ENCODE measurements at places on chromosomes 6 and 20. TPM values are rescaled to one million over a fixed set of nuclear protein-coding genes. Genes with fewer than 3 reads are reported as not detected.
A peak's percentile ranks its signal among the peaks of the same experiment; 100 is the strongest.

TGM2 gene
- not detected for total RNA-seq

ARMH2 gene
- 0.40 TPM for total RNA-seq

ADGRF5 gene
- not detected for total RNA-seq

COX4I2 gene
- not detected for total RNA-seq

PRICKLE4 gene
- total RNA-seq = not detected

C6orf132 gene
- total RNA-seq = 0.18 TPM

BACH2 gene
- 66.9 TPM for total RNA-seq

FAM83D gene
- 12.6 TPM for total RNA-seq

RSPO3 gene
- total RNA-seq = not detected

BPIFB2 gene
- not detected for total RNA-seq

GRCh38 chr6:117072781-117073180 lies 192.6 kb upstream of the VGLL2 start:
- DNase-seq = no peak

- no peak for DNase-seq
Measured at GRCh38 chr6:12560315-12560714, 156.3 kb upstream of the PHACTR1 start.

- no peak for DNase-seq
Measured at GRCh38 chr6:91761621-91762020, 1174.7 kb upstream of the MAP3K7 start.

- peak; percentile 81 for DNase-seq
Measured at GRCh38 chr6:32154514-32155161, 697 bp downstream of the PPT2 start.

GRCh38 chr20:23624324-23624691 lies 13.4 kb downstream of the CST3 start:
- DNase-seq = no peak

- DNase-seq = peak; percentile 8
Measured at GRCh38 chr20:53070706-53071392, 98.7 kb downstream of the TSHZ2 start.

DNA sequence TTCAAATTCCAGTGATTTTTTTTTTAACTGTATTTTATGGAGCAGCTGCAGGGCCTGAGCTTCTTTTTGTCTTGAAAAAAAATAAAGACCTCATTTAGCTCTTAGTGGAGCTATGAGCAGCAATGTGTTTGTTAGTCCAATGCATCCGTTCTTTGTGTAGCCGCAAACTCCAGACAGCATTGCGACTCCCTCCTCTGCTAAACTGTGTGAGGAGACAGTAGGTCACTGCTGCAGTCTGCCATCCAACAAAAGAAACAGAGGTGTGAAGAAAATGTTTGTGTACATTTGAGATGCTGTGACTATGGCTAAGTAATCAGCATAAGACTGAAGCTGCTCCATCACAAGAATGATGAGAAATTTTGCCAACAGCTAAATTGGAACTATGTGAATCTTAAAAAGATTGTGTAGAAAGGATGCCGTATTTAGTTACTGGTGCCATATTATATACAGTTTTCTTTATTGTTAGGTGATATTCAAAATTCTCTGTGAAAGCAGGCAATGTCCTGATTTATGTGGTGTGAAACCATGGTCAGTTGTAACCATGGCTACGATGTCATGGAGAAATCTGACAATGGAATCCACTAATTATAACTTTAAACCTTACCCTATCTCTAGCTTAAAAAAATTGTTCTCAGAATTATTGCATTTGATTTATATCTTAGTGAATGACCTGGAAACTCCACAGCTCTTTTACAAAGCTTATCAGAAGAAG lies 428.8 kb upstream of the EPHA7 start:
- no peak for DNase-seq

GRCh38 chr6:40930555-40930954 lies 108.5 kb downstream of the UNC5CL start:
- peak; percentile 16 for DNase-seq

DNA sequence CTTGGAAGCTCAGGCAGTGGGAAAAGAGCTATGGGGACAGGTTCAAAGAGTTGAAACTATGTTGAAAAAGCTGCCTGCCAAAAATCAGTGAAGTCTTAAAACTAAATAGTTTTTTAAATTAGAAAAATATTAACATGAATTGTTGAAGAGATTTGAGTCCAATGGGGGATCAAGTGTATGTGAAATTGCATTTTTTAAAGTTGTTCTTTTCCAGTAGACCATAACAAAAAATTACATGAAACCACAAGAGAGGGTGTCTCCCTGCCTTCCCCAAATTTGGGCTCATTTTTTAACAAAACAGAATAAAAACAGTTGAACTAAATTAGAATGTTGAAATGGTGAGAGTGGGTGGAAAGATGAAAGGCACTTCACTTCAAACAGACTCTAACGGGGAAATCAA lies 31.5 kb upstream of the COL10A1 start:
- DNase-seq = no peak

DNA sequence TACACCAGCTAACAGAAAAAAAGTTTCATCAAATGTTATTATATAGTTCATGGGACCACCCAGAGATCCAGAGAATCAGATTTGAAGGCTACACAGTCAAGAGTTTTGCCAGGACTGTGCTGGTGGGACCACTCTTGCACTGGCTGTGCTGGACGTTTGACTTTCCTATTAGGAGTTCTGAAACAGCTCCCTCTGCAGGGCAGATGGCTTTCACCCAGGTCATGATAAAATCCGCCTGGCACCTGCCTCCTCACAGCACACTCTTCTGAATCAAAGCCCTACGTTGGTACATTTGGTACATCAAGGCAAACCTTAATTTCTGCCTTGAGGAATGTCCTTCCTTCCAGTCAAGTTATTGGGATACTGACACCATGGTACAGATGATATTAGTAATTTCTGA lies 302.1 kb downstream of the ZNF217 start:
- peak; percentile 15 for DNase-seq

- DNase-seq = peak; percentile 35
Measured at GRCh38 chr20:41734506-41734945, 116.3 kb upstream of the CHD6 start.

- no peak for DNase-seq
Measured at GRCh38 chr20:21510414-21511384, 3.2 kb downstream of the NKX2-2 start.

DNA sequence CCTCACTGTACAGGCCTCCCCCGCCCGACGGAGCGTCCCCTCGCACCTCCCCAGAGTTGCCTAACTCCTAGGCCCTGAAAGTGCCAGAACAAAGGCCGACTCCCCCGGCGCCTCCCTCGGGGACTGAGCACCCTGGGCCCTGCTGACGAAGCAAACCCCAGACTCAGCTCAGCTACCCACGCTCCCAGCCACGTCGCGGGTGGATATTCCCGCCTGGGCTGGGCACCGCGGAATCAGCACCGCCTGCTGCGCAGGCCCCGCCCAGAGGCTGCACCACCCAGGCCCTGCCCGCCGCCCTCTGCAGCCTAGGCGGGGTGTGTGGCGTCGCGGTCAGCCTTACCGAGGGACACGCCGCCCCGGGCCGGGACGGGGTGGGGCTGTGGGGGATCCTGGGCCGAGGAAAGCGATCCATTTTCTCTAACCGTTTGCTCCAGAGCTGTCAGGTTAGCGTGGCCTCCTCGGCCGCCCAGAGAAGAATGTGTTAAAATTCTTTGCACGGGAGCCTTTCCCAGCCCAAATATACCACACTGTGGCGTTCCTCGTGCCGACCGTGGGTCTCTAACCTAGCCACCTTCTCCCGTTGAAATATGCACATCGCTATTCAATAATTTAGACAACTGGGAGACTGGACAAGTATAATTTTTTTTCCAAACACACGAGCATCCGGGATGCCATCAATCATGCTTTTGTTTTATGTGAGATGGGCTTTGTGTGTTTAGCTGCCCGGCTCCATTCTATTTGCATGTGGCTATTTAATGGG lies 31.4 kb downstream of the TFAP2A start:
- DNase-seq = no peak

DNA sequence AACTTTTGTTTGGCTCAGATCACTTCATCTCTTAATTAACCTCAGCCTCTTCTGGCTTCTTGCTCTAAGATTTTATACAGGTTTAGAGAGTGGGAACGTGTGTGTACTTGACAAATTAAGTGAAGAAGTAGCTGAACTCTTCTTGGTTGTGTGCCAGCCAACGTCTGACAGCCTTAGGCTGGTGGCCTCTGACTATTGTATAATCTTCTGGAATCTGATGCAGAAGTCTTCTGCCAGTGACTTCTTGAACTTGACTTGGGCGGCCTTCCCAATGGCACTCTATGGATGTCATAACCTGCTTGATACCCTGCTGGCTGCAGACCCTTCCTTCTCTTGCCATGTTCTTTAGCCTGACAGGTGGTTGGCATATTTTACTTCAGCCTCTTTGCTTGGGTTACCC lies 660.5 kb downstream of the DOK5 start:
- DNase-seq = no peak

GRCh38 chr20:57417051-57417689 lies 26.0 kb downstream of the RBM38 start:
- no peak for DNase-seq

- DNase-seq = peak; percentile 93
Measured at GRCh38 chr6:155171109-155171746, 92.6 kb upstream of the CLDN20 start.

- peak; percentile 76 for DNase-seq
Measured at GRCh38 chr6:2157441-2158127, 87.8 kb downstream of the GMDS start.

DNA sequence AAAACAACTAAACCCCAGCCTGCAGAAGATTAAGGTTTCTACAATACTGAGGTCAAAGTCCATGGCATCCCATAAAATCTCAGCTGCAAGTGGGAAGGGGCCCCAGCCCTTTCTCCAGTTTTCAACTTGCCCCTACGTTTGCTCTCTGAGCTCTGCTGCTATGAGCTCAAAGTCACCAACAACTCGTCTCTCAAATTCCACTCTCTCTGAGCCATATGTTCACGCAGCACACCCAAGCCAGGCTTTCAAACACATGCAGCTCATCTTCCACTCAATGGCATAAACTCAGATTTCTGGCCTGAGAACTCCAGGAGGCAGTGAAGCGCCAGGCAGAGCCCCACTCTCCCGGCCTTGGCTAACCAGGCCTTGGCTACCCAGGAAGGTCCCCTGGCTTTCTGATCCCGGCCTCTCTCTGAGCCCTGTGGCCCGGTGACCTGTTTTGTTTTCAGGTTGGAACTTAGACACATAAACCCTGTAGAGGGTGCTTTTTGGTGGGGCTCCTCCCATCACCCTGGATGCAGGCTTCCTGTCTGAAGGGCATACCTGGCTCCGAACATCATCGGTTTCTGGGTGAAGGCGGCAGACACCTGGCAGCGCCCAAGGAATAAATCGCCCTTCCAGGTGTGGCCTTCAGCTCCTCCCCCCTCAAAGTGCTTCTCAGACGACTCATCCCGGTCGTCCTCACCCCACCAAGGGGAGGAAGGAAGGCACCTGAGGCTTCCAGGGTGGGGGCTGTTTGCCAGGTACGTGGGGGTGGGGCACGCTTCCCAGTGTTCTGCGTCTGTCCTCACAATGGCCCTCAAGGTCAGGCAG lies 12.4 kb downstream of the SLC22A23 start:
- no peak for DNase-seq

GRCh38 chr6:166747644-166748595 lies 120.9 kb upstream of the RPS6KA2 start:
- no peak for DNase-seq

- no peak for DNase-seq
Measured at GRCh38 chr6:32906539-32906938, 34.3 kb downstream of the HLA-DMB start.

- no peak for DNase-seq
Measured at GRCh38 chr6:44039839-44040350, 87.4 kb downstream of the MRPL14 start.

DNA sequence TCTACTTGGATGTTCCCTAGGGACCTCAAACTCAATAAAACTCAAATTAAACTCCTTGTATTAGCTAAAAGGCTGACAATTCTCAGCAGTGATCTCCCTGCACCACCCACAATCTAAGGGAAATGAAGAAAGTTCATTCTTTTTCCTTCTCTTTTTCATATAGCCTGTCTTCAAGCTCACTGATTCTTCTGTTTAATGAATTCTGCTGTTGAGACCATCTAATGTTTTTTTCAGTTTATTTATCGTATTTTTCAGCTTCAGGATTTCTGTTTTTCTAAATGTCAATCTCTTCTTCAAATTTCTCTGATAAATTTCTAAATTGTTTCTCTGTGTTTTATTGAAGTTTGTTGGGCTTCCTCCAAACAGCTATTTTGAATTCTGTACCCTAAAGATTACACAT lies 19.8 kb downstream of the CRISP2 start:
- DNase-seq = no peak

- no peak for DNase-seq
Measured at GRCh38 chr20:24694157-24694726, 224.8 kb downstream of the SYNDIG1 start.

- no peak for DNase-seq
Measured at GRCh38 chr6:63426844-63427243, 107.1 kb upstream of the LGSN start.

DNA sequence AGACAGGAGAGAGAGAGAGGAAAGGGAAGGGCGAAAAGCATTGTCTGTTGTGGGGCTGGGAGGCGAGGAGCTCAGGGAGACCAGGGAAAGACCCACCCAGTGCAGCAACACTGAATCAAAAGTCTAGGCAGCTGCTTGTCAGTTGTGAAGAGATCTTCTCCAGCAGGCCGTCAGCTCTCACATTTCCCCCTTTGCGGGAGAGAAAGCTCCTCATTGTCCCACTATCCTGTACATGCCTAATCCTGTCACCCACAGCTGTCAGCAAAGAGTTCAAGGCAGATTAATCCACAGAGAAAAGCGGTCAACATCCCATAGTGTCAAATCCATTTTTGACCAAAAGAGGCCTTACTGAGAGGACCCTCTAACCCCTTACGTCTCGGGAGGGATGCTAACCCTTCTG lies 27.3 kb downstream of the RNF182 start:
- DNase-seq = no peak

- DNase-seq = no peak
Measured at GRCh38 chr20:64242797-64243475, 12.6 kb upstream of the PCMTD2 start.

DNA sequence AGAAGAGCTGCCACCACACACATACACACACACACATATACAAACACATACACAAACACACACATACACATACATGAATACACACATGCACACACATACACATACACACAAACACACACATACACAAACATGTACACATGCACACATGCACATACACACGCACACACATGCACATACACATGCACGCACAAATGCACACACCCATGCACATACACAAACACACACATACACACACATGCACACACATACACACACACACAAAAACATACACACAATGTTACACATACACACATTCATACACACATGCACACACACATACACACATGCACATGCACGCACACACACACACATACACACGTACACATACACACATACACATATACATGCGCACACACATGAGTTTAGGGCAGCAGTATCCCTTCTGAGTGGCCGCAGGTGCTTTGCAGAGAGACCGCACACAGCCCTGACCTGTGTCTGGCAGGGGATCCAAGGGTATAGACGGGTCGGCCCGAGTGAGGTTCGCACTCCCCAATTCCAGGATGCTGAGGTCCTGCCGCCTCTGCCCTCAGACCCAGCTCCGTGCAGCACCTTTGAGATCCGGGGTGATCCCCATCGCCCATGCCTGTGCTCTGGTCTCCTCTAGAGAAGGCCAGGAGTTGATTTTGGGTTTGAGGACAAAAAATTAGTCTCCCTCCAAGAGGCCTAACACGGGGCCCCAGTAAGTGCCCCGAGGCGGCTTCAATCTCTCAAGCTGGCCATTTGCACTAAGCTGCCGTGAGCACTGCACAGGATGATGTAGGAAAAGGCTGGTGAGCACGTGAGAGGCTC lies 56.8 kb downstream of the TMEM242 start:
- DNase-seq = no peak
